ENCODE measurements at places on chromosomes 5 and 9.
A peak's percentile ranks its signal among the peaks of the same experiment; 100 is the strongest.

DNA sequence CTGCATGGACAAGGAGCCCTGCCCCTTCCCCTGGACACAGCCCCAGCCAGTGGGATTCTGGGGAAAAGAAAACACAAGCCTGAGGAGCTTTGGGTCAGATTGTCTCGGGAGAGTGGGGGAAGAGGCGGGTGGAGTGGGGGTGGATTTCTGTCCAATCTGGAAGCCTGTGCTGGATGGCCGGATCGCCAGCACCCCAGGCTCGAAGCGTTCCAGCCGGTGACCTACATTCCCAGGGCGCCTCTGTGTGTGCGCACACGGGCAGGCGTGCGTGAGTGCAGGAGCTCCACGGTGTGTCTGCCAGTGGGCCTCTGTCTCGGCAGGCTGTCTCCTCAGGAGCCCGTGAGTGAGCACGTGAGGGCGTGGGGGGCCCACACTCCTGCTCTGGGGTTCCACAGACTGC, 74.3 kb upstream of the DAB2IP start:
- DNase-seq = no peak

DNA sequence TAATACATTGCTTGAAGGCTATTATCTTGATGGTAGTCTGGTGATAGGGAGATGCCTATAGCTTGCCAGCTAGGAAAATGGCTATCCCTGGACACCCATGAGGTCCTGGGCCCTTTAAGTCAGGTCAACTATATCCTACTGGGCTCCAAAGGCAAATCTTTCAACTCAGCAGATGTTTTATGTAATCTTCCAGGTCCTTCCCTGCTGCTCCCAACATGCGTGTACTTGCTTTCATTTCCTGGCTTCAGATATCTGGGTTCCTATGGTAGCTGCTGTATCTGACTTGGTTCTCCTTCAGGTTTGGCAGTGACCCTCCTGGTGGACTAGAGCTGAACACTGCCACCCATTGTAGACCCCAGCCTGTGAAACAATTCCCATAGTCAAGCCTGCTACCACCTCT, 32.4 kb upstream of the GAS1 start:
- DNase-seq = no peak

- no peak for DNase-seq
Measured at GRCh38 chr9:15136646-15137045, 170.4 kb downstream of the TTC39B start.

DNA sequence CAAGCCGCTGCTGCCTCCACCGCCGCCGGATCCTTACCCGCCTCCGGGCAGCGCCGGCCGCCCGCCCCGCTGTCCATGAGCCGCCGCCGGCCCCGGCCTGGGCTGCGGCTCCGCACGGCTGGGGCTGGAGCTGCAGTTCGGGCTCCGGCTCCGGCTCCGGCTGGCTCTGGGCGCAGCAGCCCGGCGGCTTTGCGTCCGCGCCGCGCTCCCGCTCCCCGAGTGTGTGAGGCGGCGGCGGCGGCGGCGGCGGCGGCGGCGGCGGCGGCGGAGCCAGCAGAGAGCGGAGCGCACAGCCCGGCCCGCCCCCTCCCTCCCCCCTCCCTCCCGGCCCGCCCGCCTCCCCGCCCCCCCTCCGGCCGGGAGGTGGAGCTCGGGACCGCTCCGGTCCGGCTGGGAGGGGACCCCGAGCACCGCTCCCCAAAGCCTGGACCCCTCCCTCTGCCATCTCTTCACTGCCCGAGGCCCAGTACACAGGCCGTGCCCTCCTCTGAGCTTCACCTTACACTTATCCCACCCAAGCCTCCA, at the start of gene PCDH1:
Gene PCDH1 (minus strand): TSS at position 225 of the 525 bp plus-strand sequence. CDS start 148 bp downstream, at position 77.
- DNase-seq = no peak

DNA sequence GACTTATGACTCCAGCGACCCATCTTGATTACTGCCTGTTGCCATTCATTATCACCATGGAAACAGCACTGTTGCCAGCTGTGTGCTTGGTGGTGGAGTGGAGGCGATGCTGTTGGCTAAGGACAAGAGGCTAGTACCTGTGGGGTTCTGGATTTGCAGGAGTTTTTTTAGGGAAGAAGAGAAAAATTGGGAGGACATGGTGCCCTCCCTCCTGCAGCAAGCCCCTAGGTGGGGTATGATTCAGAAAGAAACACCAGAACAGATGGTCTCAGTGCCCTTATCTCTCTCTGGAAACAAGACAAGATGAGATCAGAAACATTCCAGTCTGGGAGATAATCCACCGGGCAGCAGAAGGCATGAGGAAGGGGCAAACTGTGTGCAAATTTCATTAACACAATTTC, 87.8 kb upstream of the TLR4 start:
- no peak for DNase-seq

- peak; percentile 74 for DNase-seq
Measured at GRCh38 chr5:67182301-67182790, 14.3 kb downstream of the CD180 start.

GRCh38 chr9:133405508-133406438, 12.0 kb downstream of the REXO4 start:
- no peak for DNase-seq

- no peak for DNase-seq
Measured at GRCh38 chr5:65674749-65675148, 47.2 kb downstream of the SGTB start.

DNA sequence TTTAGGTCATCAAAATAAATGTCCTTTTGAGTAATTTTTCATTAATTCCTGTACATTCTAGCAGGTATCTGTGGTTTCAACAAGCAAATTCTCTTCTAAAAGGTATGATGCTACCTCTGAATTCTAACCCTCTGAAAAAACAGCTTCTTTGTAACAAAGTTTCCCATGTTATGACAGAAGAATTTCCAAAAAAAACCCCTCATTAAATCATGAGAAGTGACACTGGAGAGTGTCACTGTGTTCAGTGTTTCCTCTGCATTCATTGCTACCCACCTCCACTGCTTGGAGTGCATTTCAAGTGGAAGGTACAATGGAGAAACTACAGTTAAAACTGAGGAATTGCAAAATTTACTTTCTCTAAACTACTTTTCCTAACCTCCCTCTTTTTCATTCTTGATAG, 10.1 kb downstream of the CDKN2A start:
- no peak for DNase-seq

DNA sequence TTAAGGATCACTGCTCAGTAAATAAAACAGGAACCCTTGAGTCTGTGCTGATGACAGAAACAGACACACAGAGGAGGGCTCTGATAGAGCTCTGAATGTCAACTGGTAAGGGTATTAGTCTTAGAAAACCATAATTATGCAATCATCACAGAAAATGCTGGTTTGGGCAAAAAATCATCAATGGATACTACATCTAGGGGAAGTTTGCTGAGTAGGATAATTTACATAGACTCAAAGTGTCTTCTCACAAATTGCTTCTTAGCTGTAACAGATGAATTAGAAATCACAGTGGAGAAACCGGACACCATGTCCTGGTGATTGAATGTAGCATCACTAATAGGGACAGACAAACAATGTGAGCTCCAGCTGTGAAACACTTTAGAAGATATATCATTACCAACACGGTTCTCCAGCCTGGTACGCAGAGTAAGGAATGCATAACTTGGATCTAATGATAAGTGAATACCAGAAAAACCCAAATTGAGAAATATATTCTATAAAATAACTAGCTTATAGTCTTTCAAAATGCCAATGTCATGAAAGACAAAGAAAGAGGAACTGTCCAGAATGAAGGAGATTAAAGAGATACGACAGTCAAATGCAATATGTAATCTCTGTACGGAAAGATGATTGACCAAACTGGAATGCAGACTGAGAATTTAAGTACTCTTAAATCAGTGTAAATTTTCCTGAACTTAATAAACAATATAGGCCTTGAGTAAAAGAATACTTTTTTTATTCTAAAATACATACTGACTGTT, 17.3 kb downstream of the CHD1 start:
- no peak for DNase-seq

DNA sequence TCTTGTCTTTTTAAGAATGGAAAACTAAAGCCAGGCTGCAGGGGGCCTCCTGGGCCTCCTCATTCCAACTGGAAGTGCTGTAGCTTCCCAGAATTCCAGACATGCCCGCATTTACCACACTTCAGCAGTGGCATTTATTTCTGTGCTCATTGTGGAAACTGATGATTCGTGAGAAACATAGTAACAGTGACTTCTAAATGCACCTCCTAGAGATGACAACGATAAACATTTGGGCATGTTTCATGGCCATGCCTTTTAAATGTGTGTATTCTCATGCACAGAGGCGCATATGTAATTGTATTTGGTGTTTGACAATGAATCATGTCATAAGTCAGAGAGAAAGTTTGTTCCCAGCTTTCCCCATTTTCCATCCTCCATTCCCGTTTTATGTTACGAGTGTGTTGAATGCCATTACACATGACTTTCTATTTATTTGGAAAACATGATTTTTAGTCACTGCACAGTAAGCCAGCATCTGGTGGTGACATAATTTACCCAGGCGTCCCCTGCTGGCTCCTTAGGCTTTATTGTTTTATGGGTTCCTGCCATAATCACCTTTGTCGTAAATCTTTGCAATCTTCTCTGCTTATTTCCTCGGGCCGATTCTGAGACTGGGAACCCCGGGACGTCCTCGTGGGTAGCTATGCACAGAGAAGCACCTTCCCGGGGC, 68.8 kb upstream of the FCN2 start:
- DNase-seq = no peak

GRCh38 chr5:177111720-177112394, 21.7 kb upstream of the NSD1 start:
- DNase-seq = no peak

DNA sequence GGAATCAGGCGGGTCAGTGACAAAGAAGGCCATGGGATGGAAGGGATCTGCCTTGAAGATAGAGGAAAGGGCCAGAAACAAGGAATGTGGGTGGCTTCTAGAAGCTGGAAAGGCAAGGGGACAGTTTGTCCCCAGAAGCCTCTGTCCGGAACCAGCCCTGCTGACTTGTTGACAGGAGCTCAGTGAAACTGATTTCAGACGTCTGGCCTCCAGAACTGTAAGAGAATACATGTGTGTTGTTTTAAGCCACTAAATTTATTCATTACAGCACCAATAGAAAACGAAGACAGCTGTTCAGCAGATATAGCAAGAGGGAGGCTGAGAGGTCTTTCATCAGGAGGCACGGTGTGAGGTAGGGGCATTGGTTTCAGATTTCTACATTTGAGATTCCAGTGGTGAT, 422.5 kb downstream of the KDM4C start:
- DNase-seq = no peak

- no peak for DNase-seq
Measured at GRCh38 chr5:80346055-80346454, 26.3 kb downstream of the SPZ1 start.

- no peak for DNase-seq
Measured at GRCh38 chr5:74766418-74766848, 484 bp downstream of the GFM2 start.

- no peak for DNase-seq
Measured at GRCh38 chr9:112447283-112447761, 39.3 kb upstream of the KIAA1958 start.

GRCh38 chr9:76227156-76227555, 167.1 kb downstream of the RFK start:
- no peak for DNase-seq

GRCh38 chr5:16877267-16877935, 58.7 kb downstream of the MYO10 start:
- DNase-seq = no peak

GRCh38 chr9:136309101-136309801, 5.4 kb upstream of the CCDC187 start:
- no peak for DNase-seq

- DNase-seq = no peak
Measured at GRCh38 chr9:100933656-100934055, 94.9 kb upstream of the PLPPR1 start.

DNA sequence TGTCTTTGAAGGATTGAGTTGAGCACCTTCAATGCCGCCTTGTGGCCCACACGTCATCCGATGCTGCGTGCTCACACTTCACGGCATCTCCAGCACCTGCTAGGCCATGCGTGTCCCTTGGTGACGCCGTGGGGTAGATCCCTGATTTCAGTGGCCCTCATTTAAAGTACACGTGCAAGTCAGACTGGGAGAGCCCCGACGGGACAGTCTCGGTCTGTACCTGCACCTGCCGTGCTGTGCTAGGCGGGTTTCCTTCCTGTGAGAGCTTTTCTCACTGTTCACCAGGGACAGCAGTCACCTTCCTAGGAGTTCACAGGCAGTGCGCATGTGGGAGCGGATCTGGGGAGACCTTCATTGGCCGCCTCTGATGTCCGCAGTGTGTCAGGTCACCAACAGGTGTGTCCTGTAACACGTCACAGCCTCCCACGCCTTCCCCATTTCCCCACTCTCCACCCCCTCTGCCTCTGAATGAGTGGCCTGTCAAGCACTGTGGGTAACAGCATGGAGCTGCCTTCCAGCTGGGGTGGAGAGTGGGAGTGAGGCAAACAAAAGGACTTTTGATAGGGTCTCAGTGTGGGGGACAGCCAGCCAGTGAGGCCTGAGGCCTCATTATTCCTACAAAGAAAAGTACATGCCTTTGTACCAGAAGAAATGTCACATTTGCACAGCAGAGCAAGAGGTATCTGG, 236.4 kb downstream of the FANCC start:
- no peak for DNase-seq

DNA sequence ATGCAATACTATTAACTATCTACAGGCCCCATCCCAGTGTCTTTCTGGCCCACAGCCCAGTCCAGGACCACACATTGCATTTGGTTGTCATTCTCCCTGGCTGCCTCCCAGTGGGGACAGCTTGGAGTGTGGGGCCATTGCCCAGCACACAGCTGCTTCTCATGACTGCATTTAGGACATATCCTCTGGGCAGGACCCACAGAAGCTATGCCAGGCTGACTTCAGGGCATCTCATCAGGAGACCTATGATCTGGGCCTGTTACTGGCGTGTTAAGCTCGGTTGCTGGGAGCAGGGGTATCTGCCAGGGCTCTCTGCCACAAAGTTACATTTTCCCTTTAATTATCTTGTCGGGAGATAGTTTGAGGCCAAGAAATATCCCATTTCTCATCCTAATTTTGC, 32.1 kb upstream of the CLPTM1L start:
- DNase-seq = no peak

GRCh38 chr5:120327180-120327579, 136.9 kb upstream of the PRR16 start:
- DNase-seq = no peak

GRCh38 chr5:41356786-41357185, 143.5 kb upstream of the C6 start:
- no peak for DNase-seq

- DNase-seq = peak; percentile 6
Measured at GRCh38 chr9:2655411-2655901, 33.9 kb downstream of the VLDLR start.

DNA sequence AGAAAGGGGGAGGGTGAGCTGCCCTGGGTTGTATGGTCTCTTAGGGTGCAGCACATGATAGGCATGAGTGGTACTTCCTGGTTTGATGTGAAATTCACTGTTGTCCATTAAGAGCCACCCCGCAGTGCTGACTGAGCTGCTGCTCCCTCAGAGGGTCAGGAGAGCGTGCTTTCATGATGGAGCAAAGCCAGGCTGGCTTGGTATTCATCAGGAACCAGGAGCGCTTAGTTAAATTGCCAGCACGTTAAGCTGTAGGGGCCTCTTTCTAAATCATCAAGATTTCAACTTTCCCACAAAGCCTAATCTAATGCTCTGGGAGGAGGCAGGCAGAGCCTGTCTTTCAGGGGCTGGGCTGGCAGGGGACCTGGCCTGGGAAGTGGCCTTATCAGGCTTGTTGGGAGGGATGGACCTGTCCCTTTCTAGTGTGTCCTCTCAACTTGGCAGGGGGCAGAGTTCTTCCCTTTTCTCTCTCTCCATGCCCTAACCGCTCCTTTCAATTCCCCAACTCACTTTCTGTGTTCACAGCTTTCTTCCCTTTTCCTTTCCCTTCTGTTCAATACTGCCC, 7.9 kb downstream of the CYSTM1 start:
- no peak for DNase-seq

GRCh38 chr9:131370638-131371037, 23.2 kb upstream of the PRRC2B start:
- DNase-seq = no peak

- no peak for DNase-seq
Measured at GRCh38 chr9:136050701-136051452, 44.2 kb downstream of the NACC2 start.
